ENCODE measurements at places on chromosomes 2 and 18.
A peak's percentile ranks its signal among the peaks of the same experiment; 100 is the strongest.

DNA sequence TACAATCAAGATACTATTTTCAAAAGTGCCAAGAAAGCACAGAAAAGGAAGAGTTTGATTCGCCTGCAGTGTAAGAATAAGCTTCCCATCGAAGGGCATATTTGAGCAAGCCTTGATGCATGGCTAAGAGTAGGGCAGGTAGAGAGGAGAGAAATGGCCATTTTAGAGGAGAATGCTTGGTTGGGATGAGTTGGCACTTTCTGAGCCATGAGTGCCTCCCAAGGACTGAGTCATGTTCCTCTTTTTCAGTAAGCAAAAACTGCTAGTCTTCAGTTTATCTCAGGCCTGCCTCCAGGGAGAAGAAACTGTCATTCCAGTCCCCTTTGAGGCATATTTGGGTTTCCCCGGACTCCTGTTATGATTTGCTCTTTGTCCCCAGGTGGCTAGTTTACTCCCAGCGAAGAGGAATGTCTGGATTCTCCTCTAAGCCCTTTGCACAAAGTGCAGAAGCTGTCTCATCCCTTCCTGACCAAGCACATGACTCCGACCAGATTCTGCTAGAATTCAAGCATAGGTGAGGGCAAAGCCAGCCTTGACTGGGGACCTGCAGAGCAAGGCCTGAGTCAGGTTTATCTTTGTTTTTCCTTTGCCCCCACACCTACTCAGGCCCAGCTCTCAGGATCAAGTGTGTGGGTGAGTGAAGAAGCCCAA, 115.2 kb downstream of the TTC32 start:
- H3K27ac ChIP-seq: peak overlapping the region; percentile 87
- H3K27me3 ChIP-seq: peaks cover 12% of the 10 kb centered on the region
- no peak overlapping the region for H3K4me3 ChIP-seq
- peak; percentile 24 for DNase-seq
- H3K4me1 ChIP-seq: peaks cover 13% of the 10 kb centered on the region
- H3K36me3 ChIP-seq: no peaks in the 10 kb centered on the region

DNA sequence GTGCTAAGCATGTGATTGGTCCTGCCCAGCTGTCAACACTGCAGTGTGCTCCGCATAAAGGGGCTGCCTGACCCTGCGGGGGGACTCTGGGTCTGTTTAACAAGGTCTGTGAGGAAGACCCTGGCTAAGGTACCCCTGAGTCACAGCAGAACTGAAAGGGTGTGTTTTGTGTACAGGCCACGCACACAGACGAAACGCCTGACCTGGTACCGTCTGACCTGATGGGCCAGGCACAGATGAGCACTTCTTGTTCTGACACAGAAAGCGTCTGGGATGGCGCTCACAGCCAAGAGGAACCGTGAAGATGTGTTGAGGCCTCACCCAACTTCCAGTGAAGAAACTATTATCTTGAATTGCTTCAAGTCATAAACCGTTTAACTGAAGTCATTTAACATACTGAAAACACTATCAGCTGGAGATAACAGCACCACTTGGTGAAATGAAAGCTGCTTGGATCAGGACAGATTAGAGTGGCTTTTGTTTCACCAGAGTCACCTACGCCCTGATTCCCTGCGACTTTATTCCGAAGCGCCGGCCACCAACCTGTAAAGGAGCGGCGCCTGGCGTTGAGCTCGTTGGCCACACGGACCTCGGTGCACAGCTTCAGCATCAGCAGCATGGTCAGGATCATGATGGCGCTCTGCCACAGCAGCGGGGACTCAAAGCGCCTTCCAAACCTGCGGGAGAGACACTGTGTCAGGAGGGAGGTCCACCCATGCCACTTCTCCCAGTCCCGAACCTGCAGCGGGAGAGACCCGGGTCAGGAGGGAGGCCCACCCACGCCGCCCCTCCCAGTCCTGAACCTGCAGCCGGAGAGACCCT, 8.5 kb downstream of the SLC66A2 start:
- H3K36me3 ChIP-seq: peaks cover 48% of the 10 kb centered on the region
- H3K4me1 ChIP-seq: peaks cover 45% of the 10 kb centered on the region
- no peaks in the 10 kb centered on the region for H3K27me3 ChIP-seq
- H3K27ac ChIP-seq: no peak overlapping the region
- no peak for DNase-seq

DNA sequence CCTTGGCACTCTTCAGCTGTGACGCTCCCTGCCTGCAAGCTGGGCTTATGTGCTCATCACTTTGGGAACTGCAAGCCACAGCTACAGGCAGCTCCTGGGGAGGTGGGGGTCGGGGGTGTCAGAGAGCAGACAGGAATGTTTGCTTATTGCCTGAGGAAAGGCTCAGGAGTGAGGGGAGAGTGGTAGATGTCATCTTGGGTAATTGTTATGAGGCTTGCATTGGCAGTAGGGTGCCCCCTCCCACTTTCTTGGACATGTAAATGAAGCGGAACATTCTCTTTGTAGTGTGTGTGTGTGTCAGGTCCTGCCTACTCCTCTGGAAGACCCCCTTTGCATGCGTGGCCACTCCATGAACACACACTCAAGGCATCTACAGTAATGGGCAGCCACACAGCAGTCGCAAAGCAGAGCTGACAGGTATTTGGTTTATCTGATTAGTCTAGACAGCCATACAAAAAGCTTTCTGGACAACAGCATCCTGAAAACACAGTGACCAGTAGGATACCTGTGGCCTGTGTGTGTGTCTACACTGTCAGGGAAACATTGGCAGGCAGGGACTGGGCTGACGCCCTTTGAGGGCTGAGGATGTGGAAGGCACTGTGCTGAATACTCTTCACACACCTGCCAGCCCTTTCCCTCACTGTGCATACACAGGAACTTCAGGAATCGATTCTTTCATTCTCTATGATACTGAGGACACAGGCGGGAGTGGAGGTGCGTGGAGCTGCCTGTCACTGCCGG, 17.1 kb upstream of the MC2R start:
- H3K27ac ChIP-seq: no peak overlapping the region
- no peaks in the 10 kb centered on the region for H3K27me3 ChIP-seq
- no peak overlapping the region for H3K4me3 ChIP-seq
- H3K36me3 ChIP-seq: no peaks in the 10 kb centered on the region
- H3K4me1 ChIP-seq: no peaks in the 10 kb centered on the region

- no peak for DNase-seq
- H3K4me1 ChIP-seq: no peaks in the 10 kb centered on the region
- H3K27ac ChIP-seq: no peak overlapping the region
- peaks cover 66% of the 10 kb centered on the region for H3K27me3 ChIP-seq
- peaks cover 1% of the 10 kb centered on the region for H3K36me3 ChIP-seq
Observed at GRCh38 chr2:120441744-120442471, 96.0 kb downstream of the INHBB start.

DNA sequence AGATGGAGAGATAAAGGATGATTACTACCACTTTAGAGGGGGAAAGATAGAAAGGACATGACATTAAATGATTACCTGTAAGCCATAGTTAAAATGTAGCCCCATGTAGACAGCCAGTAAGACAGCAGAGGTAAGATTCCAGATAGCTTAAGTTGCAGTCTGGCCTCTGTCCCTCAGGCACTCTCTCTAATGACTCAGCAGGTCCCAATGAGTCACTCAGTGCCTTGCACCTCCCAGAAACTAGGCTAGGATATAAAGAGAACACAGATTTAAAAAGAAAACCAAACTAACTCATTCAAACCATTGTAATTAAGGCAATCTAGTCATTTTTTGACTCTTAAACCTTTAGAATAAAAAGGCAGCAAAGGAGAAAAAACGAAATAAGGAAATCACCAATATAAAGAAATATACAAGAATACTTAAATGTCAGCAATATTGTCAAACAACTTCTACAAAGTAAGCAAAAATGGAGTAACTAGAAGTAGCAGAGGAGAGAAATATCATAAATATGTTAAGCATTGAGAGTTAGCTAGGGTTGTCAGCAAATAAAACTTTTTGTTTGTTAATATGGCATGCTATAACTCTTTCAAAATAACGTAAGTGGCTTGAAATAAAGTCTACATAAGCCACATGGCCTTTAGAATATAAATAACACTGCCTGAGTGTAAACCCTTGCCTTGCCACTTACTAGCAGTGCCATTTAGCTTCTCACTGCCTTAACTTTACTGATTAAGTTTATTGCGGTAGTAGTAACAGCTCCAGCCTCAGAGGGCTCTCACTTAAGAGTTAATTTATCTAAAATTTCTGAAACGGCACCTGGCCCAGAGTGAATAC, 48.5 kb downstream of the SOCS6 start:
- no peak overlapping the region for H3K4me3 ChIP-seq
- H3K4me1 ChIP-seq: no peaks in the 10 kb centered on the region
- no peak overlapping the region for H3K27ac ChIP-seq
- no peak for DNase-seq
- H3K27me3 ChIP-seq: no peaks in the 10 kb centered on the region
- H3K36me3 ChIP-seq: no peaks in the 10 kb centered on the region

- H3K27ac ChIP-seq: peak overlapping the region; percentile 98
- H3K27me3 ChIP-seq: no peaks in the 10 kb centered on the region
- peak overlapping the region; percentile 94 for H3K4me3 ChIP-seq
Observed at GRCh38 chr2:151408788-151409600, 708 bp upstream of the RIF1 start.

DNA sequence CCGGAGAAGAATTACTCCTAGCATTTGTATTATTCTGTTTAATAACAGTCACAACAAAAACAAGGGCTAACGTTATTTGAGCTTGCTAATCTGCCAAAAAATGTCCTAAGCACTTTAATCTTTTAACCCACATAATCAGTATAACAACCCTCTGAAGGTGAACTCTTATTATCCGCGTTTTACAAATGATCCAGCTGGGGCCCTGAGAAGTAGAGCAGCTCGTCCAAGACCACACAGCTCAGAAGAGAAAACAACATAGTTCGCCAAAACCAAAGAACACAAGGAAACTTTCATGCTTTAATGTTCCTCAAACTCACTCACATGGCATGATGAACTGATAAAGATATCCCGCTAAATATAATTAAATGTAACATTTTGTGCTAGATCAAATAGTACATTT, 159.7 kb upstream of the ZNF236 start:
- H3K27me3 ChIP-seq: peaks cover 26% of the 10 kb centered on the region
- H3K4me1 ChIP-seq: peaks cover 5% of the 10 kb centered on the region
- no peak overlapping the region for H3K27ac ChIP-seq
- H3K36me3 ChIP-seq: no peaks in the 10 kb centered on the region
- no peak for DNase-seq

- DNase-seq: no peak
- H3K4me3 ChIP-seq: no peak overlapping the region
- H3K36me3 ChIP-seq: no peaks in the 10 kb centered on the region
- H3K27me3 ChIP-seq: peaks cover 19% of the 10 kb centered on the region
- H3K27ac ChIP-seq: no peak overlapping the region
Observed at GRCh38 chr2:182836451-182836850, 30.0 kb downstream of the FRZB start.

GRCh38 chr18:58952858-58953257, 88.2 kb downstream of the ZNF532 start:
- no peaks in the 10 kb centered on the region for H3K27me3 ChIP-seq
- no peak overlapping the region for H3K4me3 ChIP-seq
- peaks cover 6% of the 10 kb centered on the region for H3K4me1 ChIP-seq
- H3K27ac ChIP-seq: no peak overlapping the region
- H3K36me3 ChIP-seq: peaks cover 39% of the 10 kb centered on the region

DNA sequence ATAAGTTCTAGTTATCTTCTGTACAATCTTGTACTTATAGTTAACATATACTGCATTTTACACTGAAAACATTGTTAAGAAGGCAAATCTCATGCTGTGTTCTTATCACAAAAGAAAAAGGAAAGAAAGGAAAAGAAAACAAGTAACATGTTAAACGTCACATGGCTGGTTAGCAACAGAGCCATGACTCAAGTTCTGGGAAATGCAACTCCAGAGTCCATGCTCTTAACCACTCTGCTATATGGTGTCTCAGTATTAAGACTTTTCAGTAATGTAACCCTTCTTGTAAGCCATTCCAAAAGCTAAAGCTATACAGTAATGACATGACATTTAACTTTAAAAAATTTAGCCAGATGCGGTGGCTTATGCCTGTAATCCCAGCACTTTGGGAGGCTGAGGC, 181.4 kb downstream of the BARD1 start:
- no peak overlapping the region for H3K27ac ChIP-seq
- no peak for DNase-seq
- H3K27me3 ChIP-seq: peaks cover 3% of the 10 kb centered on the region
- no peaks in the 10 kb centered on the region for H3K4me1 ChIP-seq
- H3K4me3 ChIP-seq: no peak overlapping the region
- no peaks in the 10 kb centered on the region for H3K36me3 ChIP-seq

GRCh38 chr2:191951832-191952231, 104.9 kb upstream of the CAVIN2 start:
- DNase-seq: no peak
- H3K4me3 ChIP-seq: no peak overlapping the region
- H3K4me1 ChIP-seq: no peaks in the 10 kb centered on the region
- no peak overlapping the region for H3K27ac ChIP-seq
- no peaks in the 10 kb centered on the region for H3K27me3 ChIP-seq

DNA sequence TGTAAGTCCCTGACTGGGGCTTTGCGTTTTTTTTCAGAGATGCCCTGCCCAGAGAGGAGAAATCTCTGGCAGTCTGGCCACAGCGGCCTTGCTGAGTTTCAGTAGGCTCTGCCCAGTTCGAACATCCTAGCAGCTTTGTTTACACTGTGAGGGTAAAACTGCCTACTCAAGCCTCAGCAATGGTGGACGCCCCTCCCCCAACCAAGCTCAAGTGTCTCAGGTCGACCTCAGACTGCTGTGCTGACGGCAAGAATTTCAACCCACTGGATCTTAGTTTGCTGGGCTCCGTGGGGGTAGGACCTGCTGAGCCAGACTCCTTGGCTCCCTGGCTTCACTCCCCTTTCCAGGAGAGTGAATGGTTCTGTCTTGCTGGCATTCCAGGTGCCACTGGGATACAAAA, 31.7 kb downstream of the L3MBTL4 start:
- no peaks in the 10 kb centered on the region for H3K27me3 ChIP-seq
- peaks cover 2% of the 10 kb centered on the region for H3K4me1 ChIP-seq
- peaks cover 8% of the 10 kb centered on the region for H3K36me3 ChIP-seq
- no peak overlapping the region for H3K27ac ChIP-seq

- no peaks in the 10 kb centered on the region for H3K36me3 ChIP-seq
- H3K27ac ChIP-seq: no peak overlapping the region
- peaks cover 1% of the 10 kb centered on the region for H3K4me1 ChIP-seq
- DNase-seq: no peak
Observed at GRCh38 chr2:104932243-104932642, 78.3 kb downstream of the POU3F3 start.

DNA sequence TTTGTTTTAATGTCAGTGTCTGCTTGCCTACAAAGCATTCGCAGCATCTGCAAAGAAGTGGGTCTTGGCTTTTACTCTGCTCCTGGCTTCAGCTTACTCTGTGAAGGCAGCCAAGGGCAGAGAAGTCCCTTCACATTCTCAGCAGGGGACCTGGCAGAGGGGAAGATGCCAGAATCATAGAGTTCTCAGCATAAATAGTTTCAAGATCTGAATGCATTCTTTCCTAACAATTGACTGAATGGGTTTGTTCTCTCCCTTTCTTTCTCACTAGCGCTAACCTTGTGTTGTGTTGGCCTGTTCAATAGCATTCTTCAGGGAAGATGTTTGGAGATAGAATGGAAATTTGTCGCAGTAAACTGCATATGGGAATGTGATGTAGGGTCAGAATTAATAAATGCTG, 106.9 kb downstream of the FARSB start:
- H3K27me3 ChIP-seq: peaks cover 27% of the 10 kb centered on the region
- H3K4me3 ChIP-seq: no peak overlapping the region
- H3K4me1 ChIP-seq: no peaks in the 10 kb centered on the region
- H3K27ac ChIP-seq: no peak overlapping the region
- DNase-seq: no peak

- H3K27me3 ChIP-seq: no peaks in the 10 kb centered on the region
- peaks cover 9% of the 10 kb centered on the region for H3K36me3 ChIP-seq
- H3K27ac ChIP-seq: no peak overlapping the region
- H3K4me3 ChIP-seq: no peak overlapping the region
- H3K4me1 ChIP-seq: peaks cover 4% of the 10 kb centered on the region
- DNase-seq: no peak
Observed at GRCh38 chr18:9517869-9518268, 42.6 kb downstream of the RALBP1 start.
